ENCODE measurements at places on chromosomes 3 and 15. TPM values are rescaled to one million over a fixed set of nuclear protein-coding genes. Genes with fewer than 3 reads are reported as not detected.

CCDC39 gene
- polyA plus RNA-seq: 0.14 TPM

GRCh38 chr15:73028031-73028430 lies 24.2 kb upstream of the NEO1 start:
- peak; percentile 92 for DNase-seq

GRCh38 chr3:10459954-10460754 lies 45.2 kb downstream of the ATP2B2 start:
- DNase-seq: no peak

- peak; percentile 92 for DNase-seq
Observed at GRCh38 chr15:81407176-81407575, 33.2 kb upstream of the TMC3 start.

GRCh38 chr3:47890126-47890827 lies 87.3 kb downstream of the DHX30 start:
- peak; percentile 83 for DNase-seq

All from brain (organoid and tissue), 16 donors.